Stimulated activated CD4-positive, alpha-beta T cell treated with anti-CD3 and anti-CD28 coated beads, TNF-alpha, amount 100 ng/mL, for 48 hours (primary cell): ENCODE measurements at places on chromosomes 5 and 9.

- no peak for DNase-seq
These were observed 291.1 kb downstream of the MLLT3 start for GRCh38 chr9:20331095-20331685.

GRCh38 chr9:133563291-133563796 is 28.8 kb downstream of the ADAMTSL2 start:
- no peak for DNase-seq

- no peak for DNase-seq
These were observed 996.0 kb upstream of the ARRDC3 start for GRCh38 chr5:92378966-92379611.

DNA sequence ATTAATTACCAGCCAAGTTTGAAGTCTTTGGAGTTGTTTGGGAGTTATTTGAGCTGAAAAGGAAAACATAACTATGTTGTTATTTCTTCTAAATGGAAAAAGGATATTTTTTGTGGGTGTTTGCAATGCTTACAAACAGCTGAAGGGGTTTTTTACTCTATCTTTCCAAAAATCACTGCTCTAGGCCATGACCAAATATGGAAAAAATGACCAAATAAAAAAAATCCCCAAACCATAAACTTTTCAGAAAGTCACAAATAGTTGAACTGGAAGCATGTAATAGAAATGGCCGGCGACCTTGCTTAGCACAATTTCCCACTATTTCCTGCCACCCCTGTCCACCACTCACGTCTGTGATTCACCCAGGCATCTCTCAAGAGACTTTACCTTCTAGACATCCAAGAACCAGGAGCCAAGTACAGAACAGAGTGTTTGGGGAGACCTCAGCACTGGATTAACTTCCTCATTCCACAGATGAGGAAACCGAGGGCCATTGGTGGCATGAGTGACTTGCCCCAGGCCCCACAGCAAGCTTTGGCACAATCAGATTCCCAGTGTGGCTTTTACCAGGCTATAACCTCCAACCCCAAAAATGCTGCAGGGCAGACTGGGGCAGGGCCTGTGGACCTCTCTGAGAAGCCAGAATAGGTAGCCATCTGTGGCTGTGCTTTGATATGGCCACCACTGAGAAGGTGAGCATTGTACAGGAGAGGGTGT is 84.5 kb downstream of the NRG2 start:
- no peak for DNase-seq

DNA sequence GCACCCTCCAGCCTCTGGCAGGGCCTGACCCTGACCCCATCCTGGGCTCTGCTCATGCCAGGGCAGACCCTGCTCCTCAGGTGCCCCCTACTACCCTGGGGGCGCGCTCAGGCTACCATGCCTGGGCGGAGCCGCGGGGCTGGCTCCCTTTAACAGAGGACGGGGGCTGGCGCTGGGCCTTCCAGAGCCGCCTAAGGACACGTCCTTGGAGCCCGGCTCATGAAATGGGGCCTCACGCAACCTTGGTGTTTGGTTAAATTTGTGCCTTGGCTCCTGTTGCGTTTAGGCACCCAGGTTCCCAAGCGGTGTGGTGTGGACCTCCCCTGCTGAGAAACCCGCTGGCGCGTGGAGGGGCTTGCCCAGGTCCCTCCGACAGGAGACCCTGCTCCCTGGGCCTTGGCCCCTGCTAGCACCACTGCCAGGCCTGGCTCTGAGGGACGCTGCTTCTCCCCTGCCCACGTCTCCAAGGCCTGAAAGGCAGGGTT is 3.4 kb upstream of the EHMT1 start:
- no peak for DNase-seq

GRCh38 chr5:68432682-68433081 is 217.1 kb downstream of the PIK3R1 start:
- DNase-seq: no peak

DNA sequence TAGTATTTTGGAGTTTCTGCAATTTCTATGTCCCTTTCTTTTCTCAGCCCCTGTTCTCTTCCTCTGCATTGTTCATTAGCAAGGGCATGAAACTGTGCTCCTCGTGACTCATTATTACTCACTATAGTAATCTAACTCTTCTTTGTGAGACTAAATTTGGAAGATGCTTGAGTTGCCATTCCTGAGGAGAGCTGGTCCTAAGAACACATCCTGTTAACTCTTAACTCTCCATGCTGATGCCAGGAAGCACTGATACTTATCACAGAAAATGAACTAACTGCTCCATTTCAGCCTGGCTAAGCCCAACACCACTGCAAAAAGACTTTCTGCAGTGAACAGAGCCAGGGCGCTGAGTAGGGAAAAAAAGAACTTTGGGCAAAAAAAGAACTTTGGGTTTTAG is 10.6 kb upstream of the CSNK1A1 start:
- DNase-seq: no peak

DNA sequence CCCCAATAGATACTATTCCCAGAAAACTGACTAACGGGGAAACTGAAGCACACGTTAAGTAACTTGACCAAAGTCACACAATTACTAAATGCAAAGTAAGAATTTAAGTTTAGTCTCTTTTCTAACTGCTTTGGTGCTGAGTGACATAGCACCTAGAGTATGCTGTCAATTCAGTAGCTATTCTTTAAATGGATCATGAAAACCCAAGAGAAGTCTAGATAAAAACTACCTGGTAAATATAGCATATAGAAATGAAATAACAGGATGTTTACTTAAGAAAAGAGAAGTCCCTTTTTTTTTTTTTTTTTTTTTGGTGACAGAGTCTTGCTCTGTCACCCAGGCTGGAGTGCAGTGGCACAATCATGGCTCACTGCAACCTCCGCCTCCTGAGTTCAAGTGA is 129.2 kb downstream of the PDE4D start:
- DNase-seq: no peak

DNA sequence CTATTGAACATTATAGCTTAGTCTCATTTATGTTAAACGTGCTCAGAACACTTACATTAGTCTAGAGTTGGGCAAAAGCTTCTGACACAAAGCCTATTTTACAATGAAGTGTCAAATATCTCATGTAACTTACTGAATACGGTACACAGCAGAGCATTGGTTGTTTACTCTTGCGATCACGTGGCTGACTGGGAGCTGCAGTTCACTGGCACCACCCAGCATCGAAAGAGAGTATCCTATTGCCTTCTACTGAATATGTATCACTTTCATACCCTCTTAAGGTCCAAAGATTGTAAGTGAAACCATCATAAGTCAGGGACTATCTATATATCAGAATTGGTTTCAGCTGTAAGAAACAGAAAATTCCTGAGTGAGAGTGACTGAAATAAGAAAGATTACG is 42.6 kb upstream of the OSMR start:
- no peak for DNase-seq

- DNase-seq: no peak
These were observed 906.1 kb upstream of the CDH9 start for GRCh38 chr5:27944471-27944870.

- DNase-seq: no peak
These were observed 4.3 kb downstream of the RAI14 start for GRCh38 chr5:34660444-34660843.

GRCh38 chr5:39447968-39448367 is 23.2 kb upstream of the DAB2 start:
- no peak for DNase-seq

GRCh38 chr9:134553061-134553891 is 88.3 kb upstream of the COL5A1 start:
- no peak for DNase-seq

GRCh38 chr9:127313042-127313560 is 48.5 kb downstream of the GARNL3 start:
- no peak for DNase-seq

- peak; percentile 36 for DNase-seq
These were observed 56.7 kb upstream of the SLC28A3 start for GRCh38 chr9:84397151-84397728.

- peak; percentile 67 for DNase-seq
These were observed 5.8 kb downstream of the ANXA6 start for GRCh38 chr5:151151793-151152192.

GRCh38 chr5:115050866-115051265 is 118.8 kb downstream of the TRIM36 start:
- no peak for DNase-seq

GRCh38 chr9:81264516-81264915 is 424.8 kb downstream of the TLE1 start:
- no peak for DNase-seq

DNA sequence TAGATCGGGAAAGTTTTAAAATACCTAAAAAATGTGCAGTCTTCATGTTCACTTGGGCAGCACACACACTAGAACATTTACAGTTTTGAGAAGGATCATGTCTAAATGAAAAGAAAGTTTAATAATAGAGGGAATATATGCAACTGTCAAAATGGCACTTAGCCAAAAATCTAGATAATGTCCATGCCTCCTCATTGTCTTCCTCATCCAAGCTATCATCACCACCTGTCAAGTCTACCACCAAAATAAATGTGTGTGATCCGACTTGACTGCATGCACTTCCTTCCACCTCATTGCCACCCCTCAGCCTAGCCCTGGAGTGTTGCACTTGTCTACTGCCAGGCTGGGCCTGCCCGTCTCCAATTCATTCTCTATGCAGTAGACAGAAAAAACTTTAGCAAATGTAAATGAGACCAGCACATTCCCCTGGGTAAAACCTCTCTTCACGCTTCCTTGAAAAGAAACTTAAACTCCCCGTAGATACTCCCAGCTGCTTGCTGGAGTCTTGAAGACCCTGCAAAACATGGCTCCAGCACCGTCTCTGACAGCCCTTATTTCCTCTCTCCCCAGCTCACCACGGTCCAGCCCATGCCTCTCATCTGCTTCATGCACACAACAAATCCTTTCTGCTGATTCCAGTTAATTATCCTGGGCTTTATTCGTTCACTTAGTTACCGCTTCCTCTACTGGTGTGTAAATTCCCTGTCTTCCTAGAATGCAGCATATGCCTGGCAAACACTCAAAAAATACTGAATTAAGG is 66.9 kb downstream of the FANCC start:
- DNase-seq: no peak

GRCh38 chr9:130519927-130520326 is 59.5 kb upstream of the FUBP3 start:
- DNase-seq: no peak

DNA sequence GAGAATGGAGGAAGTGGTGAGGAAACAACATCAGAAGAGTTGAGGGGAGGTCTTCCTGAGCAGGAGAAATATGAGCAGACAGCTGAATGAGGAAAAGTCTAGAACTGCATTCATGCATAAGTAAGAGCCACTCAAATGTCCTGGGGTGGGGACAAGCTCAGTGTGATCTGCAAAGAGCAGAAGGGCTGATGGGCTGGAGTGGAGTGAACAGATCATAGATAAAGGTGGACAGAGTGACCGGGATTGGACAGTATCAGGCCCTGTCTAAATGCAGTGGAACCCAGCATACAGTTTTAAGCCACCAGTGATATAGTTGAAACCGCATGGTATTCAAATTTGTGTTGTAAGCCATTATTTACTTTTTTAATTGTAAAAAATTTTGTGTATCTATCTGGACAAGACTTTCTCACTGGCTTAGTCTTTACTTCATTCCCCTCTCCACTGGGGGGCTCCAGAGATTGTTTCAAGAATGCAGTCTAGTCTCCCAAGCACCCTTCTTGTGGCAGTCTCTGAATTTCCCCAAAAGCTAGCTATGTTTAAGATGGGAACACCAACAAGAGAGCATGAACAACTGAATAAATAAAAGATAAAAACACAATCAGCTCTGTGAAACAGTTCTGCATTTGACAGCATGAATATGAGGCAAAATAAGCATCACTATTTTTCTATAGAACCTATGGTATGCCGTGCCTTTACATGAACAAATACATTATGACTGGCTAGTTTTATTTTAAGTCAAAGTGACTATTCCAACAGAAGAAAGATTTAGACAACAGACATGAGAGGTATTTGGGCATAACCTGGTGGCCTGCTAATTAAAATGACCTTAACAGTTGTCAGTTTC is 10.7 kb upstream of the STK32A start:
- no peak for DNase-seq

DNA sequence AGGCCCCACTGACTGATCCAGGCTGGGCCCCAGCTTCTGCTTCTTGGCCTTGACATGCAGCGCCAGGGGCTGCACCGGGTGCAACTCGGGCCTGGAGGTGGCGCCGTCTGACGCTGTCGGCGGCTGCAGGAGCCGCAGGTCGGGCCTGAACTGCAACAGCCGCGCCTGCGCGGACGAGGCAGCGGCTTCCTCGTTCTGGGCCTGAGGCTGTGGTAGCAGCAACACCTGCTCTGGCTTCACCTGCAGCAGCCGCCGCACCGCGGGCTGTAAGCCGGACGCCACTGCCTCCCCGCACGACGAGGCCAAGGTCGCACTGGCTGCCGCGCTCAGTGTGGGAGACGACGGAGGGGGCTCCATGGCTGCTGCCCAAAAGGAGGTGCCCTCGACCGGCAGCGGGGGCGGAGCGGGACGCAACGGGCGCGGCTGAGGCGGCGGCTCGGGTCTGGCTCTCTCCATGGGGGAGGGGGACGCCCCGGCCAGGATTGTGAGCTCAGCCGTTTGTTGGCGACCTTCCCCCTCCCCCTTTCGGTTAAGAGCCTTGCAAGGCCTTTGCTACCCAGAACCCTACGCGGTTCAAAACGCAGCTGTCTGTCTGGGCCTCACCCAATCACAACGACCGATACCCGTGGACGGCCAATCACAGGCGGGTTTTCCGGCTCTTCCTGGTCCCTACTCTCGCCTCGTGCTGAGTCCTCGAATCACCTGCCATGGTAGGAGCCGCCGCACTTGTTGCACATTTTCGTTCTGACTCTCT is 438 bp downstream of the SOX30 start:
- DNase-seq: peak; percentile 58

GRCh38 chr5:67350185-67350584 is 153.6 kb upstream of the CD180 start:
- no peak for DNase-seq

- no peak for DNase-seq
These were observed 210.6 kb downstream of the AUH start for GRCh38 chr9:91150998-91151717.

DNA sequence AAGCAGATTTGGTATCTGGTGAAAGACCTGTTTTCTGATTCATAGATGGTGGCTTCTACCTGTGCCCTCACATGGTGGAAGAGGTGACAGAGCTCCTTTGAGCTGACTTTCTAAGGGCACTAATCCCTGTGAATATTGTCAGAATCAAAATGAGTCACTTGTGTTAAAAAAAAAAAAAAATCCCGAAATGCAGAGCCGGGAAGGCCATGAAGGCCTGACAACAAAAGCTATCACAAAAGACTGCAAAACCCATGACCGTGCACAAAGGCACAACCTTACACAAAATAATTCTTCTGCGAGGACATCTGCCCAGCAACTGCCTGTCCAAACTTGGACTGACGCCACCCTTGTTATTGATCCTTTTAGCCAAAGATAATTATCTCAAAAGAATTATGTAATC is 19.6 kb upstream of the UBTD2 start:
- DNase-seq: no peak

- no peak for DNase-seq
These were observed 15.5 kb upstream of the LRRTM2 start for GRCh38 chr5:138890644-138891043.

- no peak for DNase-seq
These were observed 212.0 kb downstream of the DMRT2 start for GRCh38 chr9:1261879-1262766.

- DNase-seq: no peak
These were observed 144.7 kb downstream of the APBA1 start for GRCh38 chr9:69527454-69527853.

- no peak for DNase-seq
These were observed 21.4 kb downstream of the PJA2 start for GRCh38 chr5:109388407-109388806.
